COR-L47 (cell line): ENCODE measurements at places on chromosomes 4 and X.

DNA sequence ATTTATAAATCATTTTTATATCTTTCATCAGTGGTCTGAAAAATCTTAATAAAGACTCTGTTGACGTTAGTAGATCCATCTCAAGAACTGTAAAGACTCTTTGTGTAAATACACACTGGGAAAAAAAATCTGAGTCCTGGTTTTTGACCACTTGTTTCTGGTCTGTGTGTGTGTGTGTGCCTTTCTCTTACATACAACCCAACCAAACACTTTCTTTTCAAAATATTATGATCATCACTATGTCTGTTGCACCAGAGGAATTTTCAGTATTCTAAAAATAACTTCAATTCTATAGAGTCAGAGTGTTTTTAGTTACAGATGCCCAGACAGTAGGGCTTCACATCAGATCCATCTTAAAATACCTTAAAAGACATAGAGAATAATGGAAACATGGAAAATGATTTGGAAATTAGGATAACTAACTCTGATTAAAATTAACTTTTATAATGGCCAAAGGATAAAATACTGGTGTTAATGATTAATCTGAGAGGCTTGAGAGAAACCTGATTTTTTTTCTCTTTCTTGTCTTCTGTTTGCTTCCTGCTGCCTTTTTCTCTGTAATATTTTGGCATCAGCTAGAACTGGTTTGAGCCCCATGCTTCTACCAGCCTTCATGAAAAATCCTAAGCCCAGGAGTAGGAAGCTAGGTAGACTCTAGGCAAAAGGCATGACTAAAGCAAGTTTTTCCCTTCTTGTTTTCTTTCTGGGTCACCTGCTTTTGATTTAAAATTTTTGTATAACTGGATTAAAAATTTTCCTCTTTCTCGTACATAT is 99.7 kb downstream of the ATXN3L start:
- no peak for DNase-seq

DNA sequence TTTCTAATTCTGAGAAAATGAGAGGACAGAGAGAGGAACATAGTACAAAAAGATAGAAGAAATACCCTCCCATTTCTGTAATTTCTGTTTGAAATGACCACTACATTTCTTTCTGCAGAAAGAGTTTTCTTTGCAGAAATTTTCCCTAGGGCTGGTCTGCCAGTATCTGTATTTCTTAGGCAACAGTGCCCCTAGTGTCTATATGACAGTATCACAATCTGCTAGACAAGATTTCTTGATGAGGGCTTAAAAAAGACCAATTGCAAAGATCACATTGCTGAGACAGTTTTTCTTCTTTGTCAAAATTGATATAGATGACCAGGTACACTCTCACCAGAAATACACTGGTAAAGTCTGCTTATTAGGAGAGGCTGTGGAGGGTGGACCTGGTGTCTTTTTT is 81.0 kb upstream of the ZDHHC15 start:
- DNase-seq: no peak

DNA sequence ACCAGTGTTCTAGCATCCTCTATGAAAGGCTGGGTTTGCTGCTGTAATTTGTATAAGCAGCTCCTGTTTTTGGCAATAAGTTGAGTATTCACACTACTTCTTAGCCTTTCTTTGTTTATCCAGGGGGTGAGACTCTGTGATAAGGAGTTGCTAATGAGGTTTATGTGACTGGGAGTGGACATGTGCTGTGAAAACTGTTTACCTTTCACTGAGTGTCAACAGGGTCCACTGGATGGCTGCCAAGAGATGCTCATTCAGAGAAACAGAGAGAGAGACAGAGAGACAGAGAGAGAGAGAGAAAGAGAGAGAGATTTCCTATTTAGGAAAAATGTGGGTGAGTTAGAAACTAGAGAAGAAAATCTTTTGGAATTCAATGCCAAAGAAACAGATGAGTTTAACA is 233.9 kb downstream of the CHIC2 start:
- peak; percentile 64 for DNase-seq

- no peak for DNase-seq
Measured at GRCh38 chr4:185916683-185917082, 104.7 kb upstream of the SORBS2 start.

- DNase-seq: peak; percentile 41
Measured at GRCh38 chr4:72295966-72296557, 264.3 kb downstream of the NPFFR2 start.

- DNase-seq: no peak
Measured at GRCh38 chrX:40698851-40699250, 36.5 kb downstream of the MED14 start.

DNA sequence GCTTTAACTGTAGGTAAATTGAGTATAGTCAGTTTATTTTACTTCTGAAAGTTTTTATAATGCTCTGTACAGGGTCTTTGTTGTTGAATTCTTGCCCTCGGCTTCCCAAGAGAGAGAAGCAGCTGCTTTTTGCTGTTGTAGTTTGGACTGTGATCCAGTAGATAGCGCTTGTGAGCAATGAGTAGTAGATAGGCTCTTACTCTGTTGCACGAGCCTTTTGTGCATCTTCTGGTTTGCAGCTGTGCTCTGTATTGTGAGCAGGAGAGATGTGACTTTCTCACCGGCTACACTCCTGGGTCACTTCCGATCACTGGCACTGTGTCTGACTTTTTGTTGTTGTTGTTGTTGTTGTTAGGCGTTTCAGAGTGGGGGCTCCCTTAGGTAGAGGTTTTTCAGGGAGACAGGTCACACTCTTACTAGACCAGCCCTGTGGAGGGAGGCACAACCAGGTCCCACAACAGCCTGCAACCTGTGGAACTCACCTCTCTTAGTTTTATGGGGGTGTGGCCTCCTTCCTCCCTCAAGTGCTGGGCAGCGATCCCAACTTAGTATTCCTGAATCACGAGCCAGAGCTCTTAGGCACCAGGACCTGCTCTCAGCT is 822.1 kb upstream of the GALNTL6 start:
- peak; percentile 35 for DNase-seq

- DNase-seq: no peak
Measured at GRCh38 chr4:133190098-133190497, 41.0 kb downstream of the PCDH10 start.

GRCh38 chr4:53119680-53120079 is 246.2 kb downstream of the SCFD2 start:
- DNase-seq: no peak

GRCh38 chr4:38928974-38929373 is 61.4 kb downstream of the FAM114A1 start:
- no peak for DNase-seq

DNA sequence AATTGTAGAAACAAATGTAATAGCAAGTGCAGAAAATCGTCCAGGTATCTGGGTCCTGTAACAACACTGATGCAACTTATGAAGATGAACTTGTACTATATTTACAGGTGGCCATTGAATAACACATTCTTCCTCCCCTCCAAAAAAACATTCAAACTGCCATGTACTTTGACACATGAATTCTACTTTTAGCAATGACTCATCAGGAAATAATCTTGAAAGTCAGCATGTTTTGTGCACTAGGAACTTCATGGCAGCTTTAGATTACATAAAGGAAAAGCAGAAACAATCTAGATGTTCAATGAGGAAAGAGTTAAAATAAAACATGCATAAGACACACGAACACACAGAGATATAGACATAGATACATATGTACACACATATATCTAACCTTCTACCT is 2.5 kb downstream of the PABPC1L2A start:
- no peak for DNase-seq

DNA sequence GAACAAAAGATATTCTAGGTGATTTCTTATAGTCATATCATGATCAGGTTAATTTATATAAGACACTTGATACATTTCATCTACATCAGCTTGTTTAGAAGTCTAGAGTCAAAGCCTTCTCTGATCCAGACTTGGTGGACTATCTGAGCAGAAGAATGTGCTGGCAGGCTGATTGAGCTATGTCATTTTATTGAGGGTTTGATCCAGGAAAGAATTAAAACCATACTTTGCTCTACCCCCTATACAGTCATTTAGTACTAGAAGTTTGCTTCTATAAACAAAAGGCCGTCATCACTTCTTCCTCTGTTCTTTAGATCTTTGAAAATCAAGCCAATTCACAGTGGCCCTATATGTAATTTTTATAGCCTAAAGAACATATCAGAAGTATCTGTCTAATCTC is 173.1 kb upstream of the PITX2 start:
- DNase-seq: no peak

GRCh38 chr4:97720869-97721432 is 422.3 kb downstream of the STPG2 start:
- peak; percentile 63 for DNase-seq

DNA sequence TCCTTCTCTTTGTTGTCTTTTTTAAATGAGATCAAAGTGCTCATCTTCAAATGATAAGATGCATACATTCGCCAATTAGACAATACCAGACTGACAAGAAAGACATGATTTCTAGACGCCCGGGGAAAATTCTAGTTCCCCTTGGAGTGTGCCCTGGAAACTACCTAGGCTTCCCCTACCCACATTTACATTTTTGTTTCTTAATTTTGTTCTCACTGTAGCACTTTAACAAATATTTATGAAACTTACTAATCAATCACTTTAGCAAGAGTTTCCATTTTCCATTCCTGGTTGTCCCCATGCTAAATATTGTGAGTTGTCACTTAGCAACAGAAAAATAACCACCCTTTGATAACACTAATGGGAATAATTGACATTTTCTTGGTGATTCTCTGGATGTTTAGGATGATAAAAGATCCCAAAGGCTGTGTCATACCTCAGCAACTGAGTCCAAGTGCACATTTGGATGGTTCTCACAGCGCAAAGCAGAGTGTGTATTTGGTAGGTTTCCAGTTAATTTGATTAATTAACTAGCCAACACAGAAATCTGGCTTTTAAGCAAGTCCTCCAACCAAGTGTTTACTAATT is 69.6 kb downstream of the FGFBP1 start:
- no peak for DNase-seq

DNA sequence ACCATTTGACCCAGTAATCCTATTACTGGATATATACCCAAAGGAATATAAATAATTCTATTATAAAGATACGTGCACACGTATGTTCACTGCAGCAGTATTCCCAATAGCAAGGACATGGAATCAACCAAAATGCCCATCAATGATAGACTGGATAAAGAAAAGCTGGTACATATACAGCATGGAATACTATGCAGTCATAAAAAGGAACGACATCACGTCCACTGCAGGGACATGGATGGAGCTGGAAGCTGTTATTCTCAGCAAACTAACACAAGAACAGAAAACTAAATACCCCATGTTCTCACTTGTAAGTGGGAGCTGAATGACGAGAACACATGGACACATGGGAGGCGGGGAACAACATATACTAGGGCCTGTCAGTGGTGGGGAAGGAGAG is 69.7 kb downstream of the PHF8 start:
- DNase-seq: no peak

DNA sequence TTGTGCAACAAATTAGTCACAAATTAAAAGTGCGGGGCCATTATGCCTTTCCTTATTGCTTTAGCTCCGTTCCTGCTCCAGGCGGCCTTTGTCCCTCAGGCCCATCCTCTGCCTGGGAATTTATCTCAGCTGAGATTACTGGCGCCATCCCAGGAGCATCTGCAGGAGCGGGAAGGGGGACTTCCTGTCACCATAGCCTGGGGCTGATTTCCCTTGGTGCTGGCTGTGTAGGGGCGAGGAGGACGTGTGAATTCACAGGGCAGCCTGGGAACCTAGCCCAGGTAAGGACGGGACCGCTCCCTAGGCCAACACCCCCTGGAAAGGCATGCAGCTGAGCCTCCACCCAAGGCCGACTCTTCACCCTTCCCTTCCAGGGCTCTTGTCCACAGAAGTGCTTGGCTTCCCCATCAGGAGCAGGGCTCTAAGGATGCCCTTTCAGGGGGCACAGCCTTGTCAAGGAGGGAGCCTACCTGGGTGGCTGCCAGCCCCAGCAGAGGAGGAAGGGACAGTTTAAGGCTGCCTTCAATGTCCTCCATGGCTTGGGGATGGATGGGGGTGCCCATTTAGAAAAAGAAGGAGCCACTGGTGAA is 72.6 kb upstream of the NKX1-1 start:
- DNase-seq: peak; percentile 38

- DNase-seq: no peak
Measured at GRCh38 chr4:163356104-163356503, 12.4 kb downstream of the NPY5R start.

DNA sequence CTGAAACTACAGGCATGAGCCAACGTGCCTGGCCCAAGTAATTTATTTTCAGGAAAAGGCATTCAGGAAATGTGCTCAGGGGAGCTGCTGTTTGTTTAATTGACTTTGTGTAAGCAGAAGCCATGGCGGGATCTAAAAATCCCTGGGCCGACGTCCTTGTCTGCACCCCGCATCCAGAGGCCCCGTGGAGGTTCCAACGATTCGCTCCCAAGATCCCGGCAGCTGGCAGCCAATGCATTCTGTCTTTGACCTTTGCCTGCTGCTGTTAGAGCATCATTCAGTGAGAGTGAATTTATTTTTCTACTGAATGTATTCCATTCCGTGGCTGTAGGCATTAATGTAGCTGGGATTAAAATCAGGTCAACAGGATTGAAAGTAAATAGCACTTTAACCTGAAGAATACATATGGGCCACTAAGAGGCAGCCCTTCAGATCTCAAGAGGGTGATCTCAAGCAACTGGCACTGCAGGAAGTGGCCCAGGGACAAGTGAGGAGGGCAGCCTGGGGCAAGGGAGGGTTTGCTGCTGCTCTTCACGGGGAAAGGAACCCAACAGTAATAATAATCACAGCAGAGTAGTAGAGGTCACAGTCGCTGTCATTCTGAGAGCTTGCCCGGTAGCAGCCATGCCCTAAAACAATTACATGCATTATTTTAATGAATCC is 75.2 kb downstream of the PSAPL1 start:
- DNase-seq: no peak

- DNase-seq: no peak
Measured at GRCh38 chr4:136920092-136920881, 612.0 kb downstream of the PCDH18 start.

DNA sequence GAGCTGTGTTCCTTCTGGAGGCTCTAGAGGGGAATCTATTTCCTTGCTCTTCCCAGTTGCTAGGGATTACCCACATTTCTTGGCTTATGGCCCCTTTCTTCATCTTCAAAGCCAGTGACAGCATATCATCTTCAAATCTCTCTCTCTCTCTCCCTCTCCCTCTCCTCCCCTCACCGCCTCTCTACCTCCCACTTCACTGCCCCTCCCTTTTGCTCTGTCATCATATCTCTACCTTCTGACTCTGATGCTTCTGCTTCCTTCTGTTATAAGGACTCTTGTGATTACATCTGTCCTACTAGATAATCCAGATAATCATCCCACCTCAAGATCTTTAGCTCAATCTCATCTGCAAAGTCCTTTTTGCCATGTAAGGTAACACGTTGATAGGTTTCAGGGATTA is 93.1 kb upstream of the TEX13D start:
- DNase-seq: no peak

GRCh38 chr4:40289366-40290188 is 45.6 kb upstream of the CHRNA9 start:
- DNase-seq: peak; percentile 39

- no peak for DNase-seq
Measured at GRCh38 chrX:25010784-25011588, 4.8 kb downstream of the ARX start.

DNA sequence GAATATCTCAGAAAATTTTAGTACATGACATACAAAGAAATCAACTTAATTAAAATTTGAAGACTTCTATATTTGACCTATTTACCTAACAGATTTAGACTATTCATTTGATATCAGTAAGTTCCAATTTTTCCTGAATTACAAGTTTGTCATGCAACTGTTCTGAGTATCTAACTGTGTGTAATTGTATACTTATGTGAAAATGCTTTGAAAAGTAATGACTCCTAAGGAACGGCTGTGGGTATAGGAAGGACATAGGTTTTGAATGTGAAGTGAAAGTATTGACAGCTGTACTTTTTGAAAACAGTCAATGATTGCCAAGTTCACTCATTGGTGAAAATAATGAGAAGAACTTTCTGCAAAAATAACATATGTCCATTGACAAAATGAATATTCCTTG is 2.9 kb downstream of the GRIA2 start:
- DNase-seq: no peak

- DNase-seq: no peak
Measured at GRCh38 chrX:145751943-145752342, 65.7 kb upstream of the SLITRK2 start.
